IMR-90 (cell line): ENCODE measurements at places on chromosomes 16 and 17. TPM values are rescaled to one million over a fixed set of nuclear protein-coding genes. Genes with fewer than 3 reads are reported as not detected.

DNA sequence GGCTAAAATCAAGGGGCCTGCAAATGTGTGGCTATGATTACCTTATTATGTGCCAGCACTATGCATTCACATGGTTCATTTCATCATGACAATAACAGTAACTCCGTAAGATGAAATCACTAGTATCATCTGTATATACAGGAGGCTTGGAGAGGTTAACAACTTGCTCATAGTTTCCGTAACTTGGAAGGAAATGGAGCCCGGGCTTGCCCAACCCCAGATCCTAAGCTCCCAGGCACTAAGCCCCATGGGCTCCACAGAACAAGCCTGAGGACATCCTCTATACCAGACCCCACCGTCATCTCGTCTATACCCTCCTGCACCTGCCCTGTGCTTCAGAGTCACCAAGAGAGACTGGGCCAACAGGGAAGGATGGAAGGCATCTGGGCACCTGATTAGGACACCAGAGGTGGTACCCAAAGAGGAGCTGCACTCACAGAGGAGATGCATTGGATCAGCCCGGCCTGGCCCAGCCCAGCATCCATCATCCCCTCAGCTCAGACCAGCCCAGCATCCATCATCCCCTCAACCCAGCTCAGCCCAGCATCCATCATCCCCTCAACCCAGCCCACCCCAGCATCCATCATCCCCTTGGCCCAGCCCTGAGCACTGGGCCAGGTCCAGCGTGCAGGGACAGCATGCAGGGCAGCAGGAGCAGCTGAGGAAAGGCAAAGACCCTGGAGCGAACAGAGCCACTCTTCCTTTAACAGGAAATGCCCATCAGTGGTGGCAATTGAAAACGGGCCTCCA, 28.5 kb downstream of the NSMCE1 start:
- peak; percentile 44 for DNase-seq
- peaks cover 47% of the 10 kb centered on the region for H3K4me1 ChIP-seq
- H3K36me3 ChIP-seq, result no peaks in the 10 kb centered on the region

The ZNF750 gene
- total RNA-seq, result not detected in 2 replicates

DNA sequence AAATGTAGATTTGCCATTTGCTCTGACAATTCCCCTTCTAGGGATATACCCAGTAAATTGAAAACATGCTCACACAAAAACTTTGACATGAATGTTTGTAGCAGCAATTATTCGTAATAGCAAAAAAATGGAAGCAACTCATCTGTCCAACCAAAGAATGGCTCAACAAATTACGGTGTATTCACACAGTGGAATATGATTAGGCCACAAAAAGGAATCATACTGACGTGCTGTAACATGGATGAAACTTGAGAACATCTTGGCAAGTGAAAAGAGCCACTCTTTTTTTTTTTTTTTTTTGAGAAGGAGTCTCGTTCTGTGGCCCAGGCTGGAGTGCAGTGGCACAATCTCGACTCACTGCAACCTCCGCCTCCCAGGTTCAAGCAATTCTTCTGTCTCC, 24.1 kb upstream of the SPNS3 start:
- no peaks in the 10 kb centered on the region for H3K4me1 ChIP-seq
- DNase-seq, result peak; percentile 18

GRCh38 chr17:40915721-40916256, 21.7 kb downstream of the KRT23 start:
- H3K27ac ChIP-seq, result peak overlapping the region; percentile 85
- peaks cover 9% of the 10 kb centered on the region for H3K4me1 ChIP-seq
- no peaks in the 10 kb centered on the region for H3K36me3 ChIP-seq

DNA sequence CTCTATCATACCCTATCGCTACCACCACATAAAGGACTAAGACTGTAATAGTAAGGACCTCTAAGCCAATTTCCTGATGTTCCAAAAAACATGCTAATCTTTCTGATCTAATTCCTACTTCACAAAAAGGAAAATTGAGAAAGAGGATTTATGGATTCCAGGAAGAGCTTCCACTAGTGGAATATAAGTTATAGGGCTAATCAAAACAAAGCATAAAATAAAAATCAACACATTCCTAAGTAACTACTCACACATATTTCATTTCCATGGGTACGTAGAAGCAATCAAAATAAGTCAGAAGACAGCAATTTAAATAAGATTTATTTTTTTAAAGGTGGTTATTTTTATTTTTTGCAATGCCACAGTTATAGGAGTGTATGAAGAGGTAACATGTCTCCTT, 12.4 kb downstream of the CCDC43 start:
- H3K4me3 ChIP-seq, result no peak overlapping the region
- DNase-seq, result peak; percentile 47
- no peak overlapping the region for H3K27ac ChIP-seq

The EPX gene
- not detected in 2 replicates for total RNA-seq

- no peaks in the 10 kb centered on the region for H3K27me3 ChIP-seq
- H3K27ac ChIP-seq, result peak overlapping the region; percentile 96
- no peak overlapping the region for H3K4me3 ChIP-seq
- H3K4me1 ChIP-seq, result peaks cover 38% of the 10 kb centered on the region
- peaks cover 3% of the 10 kb centered on the region; the same call in 1 of the 2 replicates for H3K36me3 ChIP-seq
Observed at GRCh38 chr17:38430316-38430715, 2.1 kb downstream of the ARHGAP23 start.

DNA sequence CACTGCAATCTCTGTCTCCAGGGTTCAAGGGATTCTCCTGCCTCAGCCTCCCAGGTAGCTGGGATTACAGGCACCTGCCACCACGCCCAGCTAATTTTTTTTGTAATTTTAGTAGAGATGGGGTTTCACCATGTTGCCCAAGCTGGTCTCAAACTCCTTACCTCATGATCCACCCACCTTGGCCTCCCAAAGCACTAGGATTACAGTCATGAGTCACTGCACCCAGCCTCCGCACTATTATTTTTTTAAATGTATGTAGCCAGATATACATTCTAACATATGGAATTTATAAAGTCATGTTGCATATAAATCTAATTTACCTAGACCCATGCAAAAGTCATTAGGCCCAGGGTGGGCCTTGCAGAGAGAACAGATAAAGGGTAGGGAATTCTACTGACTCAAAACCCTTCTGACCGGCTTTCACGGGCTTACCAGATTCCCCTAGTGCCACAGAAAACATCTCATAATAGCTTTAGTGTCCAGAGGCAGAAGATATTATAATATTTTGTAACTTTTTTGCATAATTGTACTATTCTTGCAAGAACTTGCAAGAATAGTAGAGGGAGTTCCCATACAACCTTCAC, 20.5 kb upstream of the HELZ start:
- H3K27ac ChIP-seq, result no peak overlapping the region
- DNase-seq, result no peak
- H3K4me3 ChIP-seq, result no peak overlapping the region
- H3K36me3 ChIP-seq, result no peaks in the 10 kb centered on the region
- no peaks in the 10 kb centered on the region for H3K4me1 ChIP-seq
- no peaks in the 10 kb centered on the region for H3K27me3 ChIP-seq

DNA sequence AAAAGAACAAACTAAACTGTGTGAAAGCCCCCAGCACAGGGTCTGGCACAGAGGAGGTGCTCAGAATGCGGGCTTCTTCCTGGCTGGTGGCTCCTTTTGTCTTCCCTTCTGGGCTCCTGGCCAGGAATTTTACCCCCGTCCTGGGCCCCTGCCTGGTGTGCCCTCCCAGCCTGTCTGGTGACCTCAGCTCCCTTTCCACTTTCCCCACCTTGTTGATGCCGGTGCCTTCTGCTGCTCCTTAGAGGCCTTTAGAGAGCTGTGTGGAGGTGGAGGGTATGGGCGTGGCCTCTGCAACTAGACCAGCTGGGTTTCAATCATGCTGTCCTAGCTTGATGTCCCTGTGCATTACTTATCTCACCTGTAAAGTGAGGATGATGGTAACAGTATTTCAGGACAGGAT, 16.8 kb downstream of the PIRT start:
- H3K27ac ChIP-seq, result no peak overlapping the region
- no peaks in the 10 kb centered on the region for H3K36me3 ChIP-seq
- no peaks in the 10 kb centered on the region for H3K27me3 ChIP-seq
- no peak for DNase-seq

The TBC1D3I gene
- not detected in 2 replicates for total RNA-seq

DNA sequence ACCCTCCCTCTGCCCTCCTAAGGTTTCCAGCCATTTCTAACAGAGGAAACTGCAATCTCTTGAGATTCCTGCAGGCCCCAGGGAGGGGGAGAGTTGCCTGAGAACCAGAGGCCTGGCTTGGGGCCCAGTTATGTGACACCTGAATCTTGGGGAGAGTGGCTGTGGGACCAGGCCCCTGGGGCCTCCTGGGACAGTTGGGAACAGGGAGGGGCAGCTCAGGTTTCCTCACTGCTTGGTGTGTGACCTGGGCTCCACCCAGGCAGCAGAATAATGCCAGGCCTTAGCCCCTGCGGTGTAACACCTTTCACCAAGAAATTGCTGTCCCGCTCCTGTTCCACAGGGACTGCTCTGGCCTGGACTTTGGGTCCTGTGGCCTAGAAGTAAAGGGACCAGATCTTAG, 44.3 kb upstream of the CRHR1 start:
- no peak overlapping the region for H3K27ac ChIP-seq
